ENCODE measurements at places on chromosomes 7 and 10. TPM values are rescaled to one million over a fixed set of nuclear protein-coding genes. Genes with fewer than 3 reads are reported as not detected.

Gene CYP2C19
- 0.28 TPM for total RNA-seq

Gene HIP1
- 50.1 TPM for total RNA-seq

Gene HOXA9
- total RNA-seq: 36.8 TPM

Gene HNRNPA2B1
- total RNA-seq: 433 TPM

Gene ELAPOR2
- total RNA-seq: 9.0 TPM

Gene MBLAC1
- 2.4 TPM for total RNA-seq

Gene KNDC1
- 8.7 TPM for total RNA-seq

Data from kidney (tissue), 22 donors.